Glutamatergic neuron (in vitro differentiated cells): ENCODE measurements at places on chromosomes 7 and 10.

DNA sequence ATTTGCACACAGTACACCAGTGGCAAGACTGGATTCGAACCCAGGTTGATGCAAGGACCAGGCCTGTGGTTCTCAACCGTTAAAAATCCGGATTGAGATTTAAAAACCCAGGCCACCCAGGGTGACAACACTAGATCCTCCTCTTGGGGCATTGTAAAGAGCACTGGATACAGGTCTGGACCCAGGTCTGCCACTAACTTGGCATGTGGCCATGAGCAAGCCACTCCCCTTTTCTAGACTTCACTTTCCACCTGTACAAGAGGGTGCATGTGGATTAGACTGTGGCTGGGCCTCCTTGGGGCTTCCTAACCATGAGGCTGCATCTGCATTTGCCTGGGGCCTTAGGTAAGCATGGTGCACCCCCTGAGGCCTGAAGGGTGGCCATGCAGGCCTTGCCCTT, 21.7 kb upstream of the SLC29A3 start:
- no peak for DNase-seq

GRCh38 chr10:120253131-120253530, 203.9 kb upstream of the PLPP4 start:
- DNase-seq: no peak

- no peak for DNase-seq
Measured at GRCh38 chr10:117514971-117515370, 27.6 kb upstream of the EMX2 start.

GRCh38 chr10:119061352-119061751, 19.3 kb downstream of the EIF3A start:
- no peak for DNase-seq

GRCh38 chr7:95104739-95105138, 197.3 kb downstream of the PPP1R9A start:
- no peak for DNase-seq

GRCh38 chr10:85665681-85666080, 700.9 kb downstream of the GRID1 start:
- DNase-seq: no peak

DNA sequence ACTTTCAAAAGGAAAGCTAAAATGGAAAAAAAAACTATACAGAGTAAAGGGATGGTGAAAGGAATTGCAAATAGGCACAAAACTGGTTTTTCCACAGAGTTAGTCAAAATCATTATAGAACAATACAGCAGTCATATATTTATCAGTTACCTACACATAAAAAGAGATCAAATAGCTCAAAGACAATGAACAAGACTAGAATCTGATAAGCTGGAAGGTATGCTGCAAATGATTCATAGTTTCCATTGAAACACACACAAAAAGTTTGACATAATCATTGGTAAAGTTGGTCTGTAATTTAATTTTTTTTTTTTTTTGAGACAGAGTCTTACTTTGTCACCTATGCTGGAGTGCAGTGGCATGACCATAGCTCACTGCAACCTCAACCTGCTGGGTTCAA, 92.4 kb upstream of the SGCE start:
- DNase-seq: no peak

DNA sequence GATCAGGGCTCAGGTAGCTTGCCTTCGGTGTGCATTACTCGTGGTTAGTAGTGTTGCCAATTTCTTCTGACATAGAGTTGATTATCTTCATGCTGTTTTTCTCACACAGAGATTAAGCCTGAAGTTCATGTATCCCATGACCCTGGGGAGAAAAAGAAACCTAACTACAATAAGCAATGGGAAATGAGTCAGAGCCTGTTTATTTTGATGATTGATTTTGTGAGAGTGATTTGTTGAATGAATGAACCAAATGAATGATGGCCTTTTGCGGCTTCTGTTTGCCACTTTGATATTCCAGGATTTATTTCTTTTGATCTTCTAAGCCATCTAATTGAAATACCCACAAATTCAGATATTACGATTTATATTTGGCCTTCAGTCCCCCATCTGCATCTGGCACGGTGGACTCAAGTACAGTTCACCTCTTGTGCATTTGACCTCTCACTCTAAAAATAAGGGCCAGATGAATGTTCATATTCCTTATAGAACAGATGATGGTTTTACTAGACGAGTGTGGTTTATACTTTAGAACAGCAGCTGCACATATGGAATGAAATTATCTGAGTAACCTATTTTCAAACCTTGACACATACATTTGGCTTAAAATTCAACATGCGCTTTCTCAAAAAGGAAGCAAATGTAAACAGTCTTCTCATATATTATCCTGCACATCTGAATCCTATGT, 110.7 kb downstream of the PLCE1 start:
- DNase-seq: no peak

DNA sequence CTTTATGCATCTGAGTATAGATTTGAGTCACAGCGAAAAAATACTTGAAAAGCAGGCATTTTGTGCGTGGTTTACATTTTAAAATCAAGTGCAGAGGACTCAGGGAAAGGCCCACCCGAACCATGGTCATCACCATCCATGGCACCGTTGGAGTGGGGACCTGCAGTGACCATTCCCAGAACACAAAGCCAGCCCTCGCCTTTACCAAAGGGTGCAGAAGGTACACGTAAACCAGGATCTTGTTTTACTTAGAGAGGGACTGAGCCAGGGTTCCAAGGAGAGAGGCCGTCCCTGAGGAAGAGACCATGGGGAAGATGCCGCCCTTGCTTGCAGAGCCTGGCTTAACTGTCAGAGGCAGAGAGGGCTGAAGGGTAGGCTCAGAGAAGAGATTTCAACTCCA, 12.0 kb upstream of the CNPY1 start:
- no peak for DNase-seq

DNA sequence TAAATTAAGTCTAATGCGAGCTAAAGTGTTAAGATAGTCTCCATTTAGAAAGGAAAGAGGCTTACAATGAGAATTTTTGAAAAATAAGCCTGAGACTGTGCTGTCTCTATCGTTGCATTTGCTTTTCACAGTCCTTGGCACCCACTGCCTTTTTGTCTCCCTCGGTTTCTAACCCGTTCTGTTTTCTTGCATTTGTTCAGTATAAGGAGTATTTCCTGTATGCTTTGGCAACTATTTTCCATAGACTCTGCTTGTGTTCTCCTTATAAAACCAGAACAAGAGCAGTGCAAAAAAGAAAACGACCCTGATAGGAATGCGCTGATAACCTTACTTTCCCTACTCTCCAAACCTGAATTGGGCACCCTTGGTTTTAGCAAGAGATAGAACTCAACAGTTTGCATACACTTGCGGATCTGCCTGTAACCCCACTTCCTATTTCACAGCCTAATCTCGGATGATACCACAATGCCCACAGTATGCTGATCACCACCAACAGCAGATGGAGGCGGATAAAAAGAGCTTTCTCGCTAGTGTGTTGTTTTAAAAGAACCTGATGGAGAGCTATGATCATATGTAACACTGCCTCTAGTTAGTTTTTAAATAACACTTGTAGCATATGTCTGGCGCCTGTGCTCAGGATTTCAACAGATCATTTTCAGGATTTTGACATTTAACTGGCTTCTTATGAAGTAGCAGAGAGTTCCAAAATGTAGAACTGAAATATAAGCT, 1.6 kb upstream of the ARHGAP12 start:
- DNase-seq: no peak

GRCh38 chr7:33998476-33998875, 93.1 kb downstream of the BMPER start:
- DNase-seq: no peak

- no peak for DNase-seq
Measured at GRCh38 chr10:115944538-115944937, 328.5 kb downstream of the GFRA1 start.

- DNase-seq: no peak
Measured at GRCh38 chr10:69726850-69727249, 74.9 kb upstream of the COL13A1 start.

GRCh38 chr7:41691286-41692190, 11.4 kb downstream of the INHBA start:
- DNase-seq: no peak

DNA sequence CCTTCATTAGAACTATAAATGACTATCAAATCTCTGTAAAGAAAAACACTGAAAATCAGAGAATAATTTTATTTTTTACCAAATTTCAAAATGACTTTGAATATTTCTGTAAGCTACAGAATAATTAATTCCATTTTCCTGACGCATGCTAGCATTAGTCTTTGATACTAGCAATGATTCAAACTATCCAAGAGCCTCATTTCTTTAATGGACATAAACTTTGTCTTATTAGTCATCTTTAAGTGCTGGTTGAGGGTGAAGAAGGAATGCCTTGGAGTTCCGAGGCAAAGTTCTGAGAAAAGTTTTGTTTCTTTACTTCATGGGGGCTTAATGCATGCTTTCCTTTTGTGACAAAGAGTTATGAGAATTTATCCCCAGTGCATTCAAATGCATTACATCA, 137.3 kb downstream of the AGMO start:
- DNase-seq: no peak

DNA sequence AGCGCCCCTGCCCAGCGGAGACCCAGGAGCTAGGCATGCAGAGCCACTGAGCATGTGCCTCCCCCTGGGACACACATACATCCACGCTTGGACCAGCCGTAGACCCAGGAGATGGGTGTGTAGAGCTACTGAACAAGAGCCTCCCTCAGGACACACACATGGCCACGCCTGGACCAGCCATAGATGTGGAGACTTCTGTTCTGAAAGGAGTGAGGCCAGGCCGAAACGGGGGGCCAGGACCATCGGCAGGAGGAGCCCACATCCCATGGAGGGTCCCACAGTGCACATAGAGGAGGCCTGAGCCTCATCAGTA, 340.4 kb downstream of the TCERG1L start:
- no peak for DNase-seq

DNA sequence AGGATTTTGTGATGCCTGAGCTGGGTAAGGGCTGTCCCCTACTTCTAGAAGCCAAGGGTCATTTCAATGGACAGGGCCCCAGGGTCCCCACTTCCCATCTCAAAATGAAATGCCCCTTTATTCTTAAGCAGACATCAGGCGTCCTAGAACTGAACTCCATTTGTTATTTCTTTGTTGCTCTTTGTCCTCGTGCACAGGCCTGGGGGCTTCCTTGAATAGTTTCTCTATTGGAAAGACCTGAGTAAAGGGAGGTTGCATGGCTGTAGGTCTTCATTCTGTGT, 311.4 kb upstream of the ZNF32 start:
- no peak for DNase-seq

DNA sequence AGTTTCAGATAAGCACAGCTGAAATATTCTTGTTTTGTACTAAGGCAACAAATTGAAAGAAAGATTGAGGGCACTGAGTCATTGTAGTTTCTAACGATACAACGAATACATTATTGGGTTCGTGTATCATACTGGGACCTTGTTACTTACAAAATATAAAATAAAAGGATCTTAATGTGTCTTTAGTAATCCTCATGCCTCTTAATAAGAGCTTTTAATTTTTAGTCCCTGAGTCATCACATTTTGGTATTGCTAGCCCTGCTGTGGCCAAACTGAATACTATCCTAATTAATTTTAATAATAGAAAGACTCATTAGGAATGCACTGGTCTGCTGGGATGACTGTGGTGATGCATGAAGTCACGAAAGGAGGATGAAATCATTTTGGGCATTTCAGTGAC, 309.7 kb downstream of the EXOC4 start:
- no peak for DNase-seq

- no peak for DNase-seq
Measured at GRCh38 chr7:42176724-42177101, 60.3 kb downstream of the GLI3 start.

GRCh38 chr7:30421647-30422196, 56.9 kb downstream of the NOD1 start:
- no peak for DNase-seq

GRCh38 chr10:53430127-53430891, 657.7 kb upstream of the MBL2 start:
- DNase-seq: no peak

DNA sequence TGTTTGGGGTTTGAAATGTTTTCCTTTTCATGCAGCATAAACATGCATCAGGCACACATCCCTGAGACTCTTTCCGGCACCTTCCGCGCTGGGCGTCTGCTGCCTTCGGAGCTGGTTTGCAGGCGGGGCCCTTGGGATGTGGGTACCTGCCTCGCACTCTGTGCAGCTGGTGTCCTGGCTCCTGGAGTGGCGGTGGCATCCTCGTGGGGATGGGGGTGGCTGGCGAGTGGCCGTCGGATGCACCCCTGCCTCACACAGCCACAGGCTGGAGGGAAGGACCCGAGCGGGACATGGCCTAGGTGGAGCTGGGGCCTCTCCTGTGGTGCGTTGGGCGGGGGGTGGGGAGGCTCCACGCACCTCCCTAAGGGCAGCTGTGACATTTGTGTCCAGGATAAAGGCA, 68.5 kb upstream of the ADGRA1 start:
- no peak for DNase-seq

DNA sequence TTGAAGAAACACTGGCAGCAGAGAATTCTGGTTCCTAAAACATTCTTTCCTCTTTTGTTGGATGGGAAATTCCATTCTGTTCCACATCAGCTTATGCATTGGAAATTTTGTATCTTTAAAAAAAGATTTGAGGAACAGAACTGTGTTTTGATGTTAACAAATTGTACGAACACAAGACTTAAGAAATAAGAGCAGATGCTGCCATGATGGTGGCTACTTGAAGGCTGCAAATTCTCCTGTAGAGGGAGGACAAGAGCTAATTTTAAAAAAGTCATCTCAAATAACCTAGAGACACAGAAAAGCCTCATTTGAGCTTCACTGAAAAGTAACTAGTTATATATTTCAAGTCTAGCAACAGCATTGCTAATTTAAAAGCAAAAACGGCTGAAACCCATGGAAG, 29.8 kb downstream of the NDUFB2 start:
- no peak for DNase-seq

DNA sequence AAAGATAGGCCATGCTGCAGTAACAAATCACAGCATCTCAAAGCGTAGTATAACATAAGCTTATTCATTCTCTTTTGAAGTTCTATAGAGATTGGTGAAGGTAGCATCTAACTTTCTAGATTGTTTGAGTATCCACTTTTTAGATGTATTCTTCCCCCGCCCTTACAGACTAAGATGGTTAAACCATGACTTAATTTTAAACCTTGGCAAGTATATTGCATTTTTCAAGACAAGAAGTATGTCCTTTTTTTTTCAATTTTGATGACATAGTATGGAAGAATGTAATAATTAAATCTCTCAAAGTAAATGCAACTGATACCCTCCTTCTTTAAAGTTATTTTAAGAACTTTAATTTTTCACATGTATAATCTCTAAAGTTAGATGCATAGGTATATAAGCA, 190.0 kb downstream of the KCND2 start:
- DNase-seq: no peak

GRCh38 chr10:61487506-61487905, 34.3 kb upstream of the TMEM26 start:
- DNase-seq: no peak
